Activated CD4-positive, alpha-beta T cell treated with anti-CD3 and anti-CD28 coated beads, Interleukin-2, amount 10 ng/mL, durations not matched to agents 7 days and 5 days (primary cell): ENCODE measurements at places on chromosomes 1 and 21.

DNA sequence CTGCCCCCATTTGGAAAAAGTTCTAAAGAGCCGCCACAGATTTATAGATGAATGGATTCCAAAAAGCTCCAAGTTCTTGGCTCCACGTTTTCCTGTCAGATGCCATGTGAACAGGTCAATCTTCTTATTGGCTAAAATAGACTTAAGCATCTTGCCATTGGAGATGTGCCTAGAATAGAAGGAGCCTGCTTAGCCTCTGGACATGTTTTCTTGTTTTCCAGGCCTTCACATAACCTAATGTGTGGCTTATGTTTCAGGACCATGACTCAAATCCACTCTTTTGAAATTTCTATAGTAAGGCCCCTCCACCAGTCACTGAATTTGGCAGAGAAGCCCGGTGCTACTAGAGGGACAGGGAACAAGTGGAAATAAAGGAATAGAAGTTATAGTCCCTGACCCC, 31.5 kb downstream of the PHC2 start:
- no peak for DNase-seq
- peaks cover 13% of the 10 kb centered on the region for H3K4me1 ChIP-seq
- no peak overlapping the region for H3K4me3 ChIP-seq

GRCh38 chr21:41666641-41667081, 100.2 kb downstream of the RIPK4 start:
- H3K4me1 ChIP-seq: peaks cover 6% of the 10 kb centered on the region
- H3K27ac ChIP-seq: no peak overlapping the region
- H3K4me3 ChIP-seq: no peak overlapping the region
- H3K36me3 ChIP-seq: no peaks in the 10 kb centered on the region

GRCh38 chr1:202684716-202685115, 25.5 kb downstream of the SYT2 start:
- H3K4me1 ChIP-seq: no peaks in the 10 kb centered on the region
- no peak for DNase-seq
- no peak overlapping the region for H3K4me3 ChIP-seq

- H3K27ac ChIP-seq: no peak overlapping the region
- no peaks in the 10 kb centered on the region for H3K36me3 ChIP-seq
- DNase-seq: no peak
- no peaks in the 10 kb centered on the region for H3K4me1 ChIP-seq
These were observed 83.4 kb downstream of the SMYD2 start for GRCh38 chr1:214364386-214364785.
